T-helper 9 cell (primary cell): ENCODE measurements at places on chromosomes 1 and 21.

- DNase-seq, result no peak
These were observed 8.7 kb downstream of the PTCH2 start for GRCh38 chr1:44834328-44834727.

- no peak for DNase-seq
These were observed 430.8 kb downstream of the DISC1 start for GRCh38 chr1:232057217-232057895.

GRCh38 chr1:60935599-60936110 is 146.7 kb upstream of the NFIA start:
- DNase-seq, result no peak

DNA sequence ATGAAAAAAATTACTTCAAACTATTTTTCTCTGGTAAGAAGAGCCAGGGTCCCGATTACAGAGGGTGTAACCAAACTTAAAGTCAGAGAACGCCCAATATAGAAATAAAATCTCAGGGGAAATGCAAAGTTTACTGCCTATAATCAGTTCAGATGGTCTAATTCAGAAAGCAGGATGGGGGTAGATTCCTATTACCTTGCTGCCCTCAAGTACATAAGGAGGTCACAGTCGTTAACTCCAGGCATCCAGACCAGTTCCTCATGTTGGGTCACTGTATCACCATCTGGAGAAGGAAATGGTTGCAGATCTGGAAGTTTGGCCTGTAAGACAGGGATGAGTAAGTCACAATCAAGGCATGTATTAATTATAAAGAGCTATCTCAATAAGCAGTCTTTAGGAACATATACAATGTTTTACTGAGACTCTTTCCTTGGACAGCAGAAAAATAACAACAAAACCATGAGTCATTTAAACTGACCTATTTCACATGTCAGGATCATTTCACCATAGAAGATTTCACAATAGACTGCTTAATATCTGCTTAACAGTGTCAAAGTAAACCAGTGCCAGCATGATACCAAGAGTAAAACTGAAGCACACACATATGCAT is 179.4 kb downstream of the SLC45A1 start:
- no peak for DNase-seq

DNA sequence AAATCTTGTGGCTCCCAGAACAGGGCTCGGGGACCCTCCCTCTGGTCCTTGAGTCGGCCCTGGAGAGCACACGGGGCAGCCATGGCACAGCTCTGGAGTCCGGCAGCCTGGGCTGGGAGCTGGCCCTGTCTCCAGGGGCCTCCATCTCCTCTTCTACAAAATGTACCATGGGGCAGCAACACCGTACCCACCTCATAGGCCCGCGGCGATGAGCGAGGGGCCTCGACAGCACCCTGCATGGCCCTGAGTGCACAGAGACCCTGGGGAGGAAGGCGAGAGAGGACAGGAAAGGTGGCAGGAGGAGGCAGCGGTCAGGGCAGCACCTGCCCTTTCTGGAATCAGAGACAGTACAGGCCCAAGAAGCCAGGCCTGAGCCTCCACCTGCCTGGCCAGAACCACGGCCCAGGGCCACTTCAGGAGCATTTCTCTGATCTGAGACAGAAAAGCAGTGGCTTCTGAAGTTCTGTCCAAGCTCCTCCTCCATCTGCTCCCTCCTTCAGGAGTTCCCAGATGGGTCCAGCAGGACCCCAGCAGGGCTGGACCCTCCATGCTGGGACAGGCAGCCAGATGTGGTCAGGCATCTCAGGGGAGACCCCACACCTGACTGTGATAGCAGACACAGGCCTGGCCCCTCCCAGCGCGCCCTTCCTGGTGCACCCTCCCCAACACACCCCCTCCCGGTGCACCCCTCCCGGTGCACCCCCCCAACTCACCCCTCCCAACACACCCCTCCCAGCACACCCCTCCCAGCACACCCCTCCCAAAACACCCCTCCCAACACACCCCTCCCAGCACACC is 75.9 kb upstream of the ARHGEF16 start:
- DNase-seq, result no peak

DNA sequence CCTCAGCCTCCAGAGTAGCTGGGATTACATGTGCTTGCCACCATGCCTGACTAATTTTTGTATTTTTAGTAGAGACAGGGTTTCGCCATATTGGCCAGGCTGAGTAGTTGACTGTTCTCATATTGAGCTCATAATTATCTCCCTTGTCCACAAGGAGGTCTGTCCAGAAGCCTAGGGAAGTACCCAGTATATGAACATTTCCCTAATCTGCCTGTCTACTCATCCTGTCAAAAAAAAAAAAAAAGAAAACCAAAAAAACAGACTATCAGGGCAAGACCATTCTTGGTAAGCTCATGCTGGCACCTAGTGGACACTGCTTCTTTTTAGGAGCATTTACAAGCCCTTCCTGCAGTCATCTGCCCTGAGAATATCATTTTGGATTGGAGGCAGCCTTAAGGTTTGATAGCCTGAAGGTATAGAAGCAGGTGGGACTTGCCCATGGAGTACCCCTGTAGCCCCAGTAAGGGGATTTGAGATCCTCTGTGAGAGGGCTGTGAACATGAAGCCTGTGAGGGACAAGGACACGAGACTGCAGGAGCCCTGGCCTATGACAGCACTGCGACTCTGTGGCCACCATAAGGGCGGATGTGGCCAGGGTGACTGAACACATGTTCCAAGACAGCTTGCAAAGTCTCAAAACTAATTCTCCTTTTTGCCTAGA is 10.8 kb upstream of the DUSP12 start:
- peak; percentile 20 for DNase-seq

- no peak for DNase-seq
These were observed 63.1 kb downstream of the PLPPR4 start for GRCh38 chr1:99327357-99327756.

DNA sequence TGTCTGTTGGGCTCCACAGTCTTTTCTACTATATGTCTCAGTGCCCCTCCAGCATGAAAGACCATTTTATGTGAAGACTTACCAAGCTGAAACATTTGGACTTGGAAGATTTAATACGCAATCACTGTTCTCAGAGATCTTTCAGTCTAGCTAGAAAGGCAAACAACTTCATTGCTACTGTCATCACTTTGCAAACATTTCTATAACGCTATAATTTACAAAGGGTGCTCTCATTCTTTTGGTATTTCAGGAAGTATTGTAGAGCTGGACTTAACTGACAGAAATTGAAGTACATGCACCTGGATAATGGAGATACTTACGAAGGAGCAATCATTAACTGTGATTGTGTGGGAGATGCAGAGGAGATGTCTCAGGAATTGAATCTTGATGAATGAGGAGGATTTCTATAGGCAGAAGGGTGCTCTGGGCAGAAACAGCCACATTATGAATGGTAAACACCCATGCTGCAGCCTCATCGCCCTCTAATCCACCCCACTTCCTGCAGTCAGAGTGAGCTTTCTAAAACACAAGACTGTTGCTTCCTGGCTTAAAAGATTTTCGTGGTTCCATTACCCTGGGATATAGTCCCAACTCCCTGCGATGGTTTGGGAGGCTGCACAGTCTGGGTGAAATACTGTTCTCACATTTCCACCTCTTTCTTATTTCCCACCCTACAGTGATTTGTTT is 75.1 kb upstream of the GNG12 start:
- DNase-seq, result no peak

DNA sequence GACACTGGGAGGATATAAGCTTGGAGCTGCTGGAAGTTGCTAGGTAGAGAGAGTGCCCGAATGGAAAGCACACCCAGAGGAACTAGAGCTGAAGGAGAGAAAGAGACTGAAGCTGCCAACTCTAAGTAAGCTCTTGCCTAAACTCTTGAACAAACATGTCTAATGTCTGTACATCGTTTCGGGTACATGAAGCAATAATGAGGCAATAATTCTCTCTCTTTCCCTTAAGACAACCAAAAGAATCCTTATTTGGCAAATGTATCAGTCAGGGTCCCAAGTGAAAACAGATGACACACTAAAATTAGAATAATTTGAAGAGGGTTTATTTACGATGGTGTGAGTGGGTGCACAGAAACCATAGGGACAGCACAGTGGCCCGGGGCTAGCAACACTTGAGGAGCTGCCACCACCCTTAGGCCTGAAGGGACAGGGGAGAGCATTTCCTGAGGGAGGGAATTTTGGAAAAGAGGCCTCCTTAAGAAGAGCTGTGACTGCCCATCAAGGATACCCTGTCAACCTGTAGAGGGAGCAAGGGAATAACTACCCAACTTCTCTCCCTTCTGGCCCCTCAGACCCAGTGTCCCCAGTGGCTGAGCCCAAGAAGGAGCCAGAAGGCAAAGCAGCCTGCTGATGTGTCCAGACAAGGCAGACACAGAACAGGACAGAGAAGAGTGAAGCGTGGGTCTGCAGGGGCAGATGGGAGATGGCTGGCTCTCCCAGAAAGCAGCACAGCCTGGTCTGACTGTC is 36.1 kb upstream of the KHDRBS1 start:
- DNase-seq, result no peak

GRCh38 chr1:12424793-12425192 is 193.2 kb downstream of the DHRS3 start:
- DNase-seq, result no peak

DNA sequence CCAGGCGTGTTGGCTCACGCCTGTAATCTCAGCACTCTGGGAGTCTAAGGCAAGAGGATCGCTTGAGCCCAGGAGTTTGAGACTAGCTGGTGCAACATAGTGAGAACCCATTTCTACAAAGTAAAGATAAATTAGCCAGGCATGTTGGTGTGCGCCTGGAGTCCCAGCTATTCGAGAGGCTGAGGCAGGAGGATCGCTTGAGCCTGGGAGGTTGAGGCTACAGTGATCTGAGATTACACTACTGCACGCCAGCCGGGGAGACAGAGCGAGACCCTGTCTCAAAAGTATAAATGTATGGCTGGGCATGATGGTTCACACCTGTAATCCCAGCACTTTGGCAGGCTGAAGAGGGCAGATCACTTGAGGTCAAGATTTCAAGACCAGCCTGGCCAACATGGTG is 51.5 kb upstream of the LBR start:
- no peak for DNase-seq
